Right forelimb (tissue), 1 donor: ENCODE measurements at places on chromosomes 4 and X.
A peak's percentile ranks its signal among the peaks of the same experiment; 100 is the strongest.

- DNase-seq, result no peak
Observed at GRCh38 chr4:121233982-121234381, 69.9 kb upstream of the TNIP3 start.

DNA sequence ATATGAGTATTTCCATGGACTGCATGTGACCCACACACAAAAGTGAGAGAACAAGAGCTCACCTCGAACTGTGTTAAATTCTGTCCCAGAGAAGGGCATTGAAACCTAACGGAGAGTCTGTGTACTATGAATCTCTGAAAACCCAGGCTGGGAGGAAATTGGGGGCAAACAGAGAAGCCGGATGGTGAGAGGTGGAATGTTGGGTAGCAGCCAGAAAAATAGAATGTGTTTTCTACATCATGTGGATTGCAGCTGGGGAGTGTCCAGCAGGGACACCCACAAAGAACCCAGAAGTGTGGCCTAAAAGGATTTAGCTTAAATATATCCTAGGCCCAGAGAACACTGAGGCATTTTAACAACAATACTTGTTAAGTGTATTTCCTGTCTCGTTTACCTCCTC, 38.6 kb downstream of the MND1 start:
- DNase-seq, result no peak

DNA sequence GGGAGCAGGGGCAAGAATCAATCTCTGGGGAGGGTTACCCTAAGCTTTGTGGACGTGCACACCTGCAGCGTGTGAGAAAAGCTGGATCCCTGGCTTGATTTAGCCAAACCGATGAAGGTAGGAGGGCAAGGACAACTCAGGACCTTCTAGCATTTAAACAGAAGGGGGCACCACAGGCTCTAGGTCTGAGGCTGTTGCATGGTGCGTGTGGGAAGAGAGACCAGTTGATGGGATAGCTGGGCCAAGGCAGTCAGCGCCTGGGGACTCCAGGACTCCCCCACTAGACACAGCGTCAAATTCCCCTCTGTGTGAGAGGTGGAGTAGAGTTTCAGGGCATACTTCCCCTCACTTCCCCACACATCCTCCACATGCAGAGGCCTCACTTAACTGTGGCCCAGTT, 4.3 kb downstream of the GABRQ start:
- DNase-seq, result no peak

DNA sequence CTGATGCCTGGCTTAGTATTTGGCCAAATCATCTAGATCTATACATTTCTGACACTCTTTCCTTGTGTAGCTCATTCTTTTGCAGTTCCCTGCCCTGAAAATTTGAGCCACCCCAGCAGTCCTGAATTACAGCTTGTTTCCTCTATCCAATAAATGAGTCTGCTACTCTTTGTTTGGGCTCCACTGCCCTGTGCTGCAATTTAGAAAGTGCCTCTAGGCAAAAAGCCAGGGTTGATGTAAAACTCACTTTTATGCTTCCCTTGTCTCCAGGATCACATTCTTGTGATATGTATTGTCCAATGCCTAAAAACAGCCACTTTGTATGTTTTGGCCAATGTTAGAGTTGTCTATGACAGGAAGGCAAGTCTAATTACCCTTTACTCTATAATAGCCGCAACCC, 101.7 kb upstream of the MAP3K15 start:
- no peak for DNase-seq

GRCh38 chrX:133364865-133365264, 50.4 kb downstream of the GPC4 start:
- DNase-seq, result no peak

DNA sequence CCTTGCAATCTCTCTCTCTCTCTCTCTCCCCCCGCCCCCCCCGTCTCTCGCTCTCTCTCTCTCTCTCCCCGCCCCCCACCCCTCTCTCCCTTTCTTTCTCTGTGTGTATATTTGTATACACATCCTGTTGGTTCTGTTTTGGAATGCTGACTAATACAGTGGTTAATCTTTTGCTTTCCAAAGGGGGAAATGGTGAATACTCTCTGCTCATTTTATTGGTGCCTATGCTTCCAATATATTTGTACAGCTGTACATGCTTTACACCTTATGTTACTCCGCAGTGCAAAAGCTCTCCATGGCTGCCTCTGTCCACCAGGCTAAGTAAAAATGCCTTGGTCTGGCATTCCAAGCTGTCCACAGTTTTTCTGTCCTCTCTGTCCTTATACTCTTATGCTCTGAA, 158.8 kb downstream of the RBMX2 start:
- DNase-seq, result no peak

- peak; percentile 60 for DNase-seq
Observed at GRCh38 chr4:99205153-99205979, 13.7 kb downstream of the ADH6 start.

DNA sequence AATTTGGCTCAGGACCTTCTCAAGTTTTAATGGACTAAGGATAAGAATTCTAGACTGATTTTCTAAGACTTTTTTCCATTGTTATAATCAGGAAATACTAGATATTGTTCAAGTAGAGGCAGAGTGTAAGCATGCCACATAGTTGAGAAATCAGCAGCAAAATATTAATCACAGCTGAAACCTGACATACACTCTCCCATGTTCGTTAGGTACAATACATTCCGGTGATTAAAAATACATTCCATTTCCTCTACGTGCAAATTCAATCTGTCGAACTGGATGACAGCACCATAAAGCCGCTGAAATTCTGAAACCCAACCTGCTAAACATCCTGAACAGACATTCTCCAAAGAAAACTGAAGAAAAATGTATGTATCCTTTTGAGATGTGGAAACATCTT, 587.6 kb upstream of the DIPK2B start:
- DNase-seq, result no peak

- no peak for DNase-seq
Observed at GRCh38 chr4:80387390-80388283, 52.1 kb downstream of the CFAP299 start.

GRCh38 chr4:1470393-1470670, 64.1 kb upstream of the NKX1-1 start:
- peak; percentile 15 for DNase-seq

- no peak for DNase-seq
Observed at GRCh38 chr4:102554482-102554881, 53.3 kb downstream of the NFKB1 start.

- DNase-seq, result no peak
Observed at GRCh38 chr4:102042871-102043802, 252.6 kb downstream of the BANK1 start.

DNA sequence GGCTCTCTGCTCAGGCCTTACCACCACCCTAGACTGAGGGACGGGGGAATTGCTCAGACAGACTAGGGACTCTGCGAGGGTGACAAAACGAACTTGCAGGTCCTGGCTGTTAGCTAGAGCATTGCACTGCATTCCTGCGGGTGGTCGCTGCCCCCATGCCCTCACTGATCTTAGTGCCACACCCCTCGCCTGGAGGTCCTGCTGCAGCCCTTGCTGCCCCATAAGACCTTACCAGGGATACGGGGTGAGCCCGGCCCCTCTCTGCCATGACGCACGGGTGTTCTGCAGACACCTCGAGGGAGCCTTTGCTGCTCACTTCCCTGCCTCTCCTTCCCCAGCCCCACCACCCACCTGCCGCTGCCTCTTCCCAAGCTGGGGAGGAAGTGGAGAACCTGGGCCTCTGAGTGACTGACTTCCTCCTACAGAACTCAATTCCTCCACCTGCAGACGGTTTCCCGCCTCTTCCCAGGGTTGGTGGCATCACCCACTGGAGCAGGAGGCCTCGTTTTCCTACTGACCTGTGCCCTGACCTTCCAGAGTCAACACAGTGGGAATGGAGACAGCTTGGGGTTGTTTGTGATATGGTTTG, 19.8 kb upstream of the TBC1D14 start:
- no peak for DNase-seq

- no peak for DNase-seq
Observed at GRCh38 chr4:12692815-12693214, 791.3 kb downstream of the RAB28 start.

GRCh38 chrX:40171513-40172400, 74.0 kb upstream of the BCOR start:
- DNase-seq, result peak; percentile 65

- no peak for DNase-seq
Observed at GRCh38 chrX:2299871-2300270, 200.9 kb downstream of the DHRSX start.

- no peak for DNase-seq
Observed at GRCh38 chrX:139862208-139862607, 70.6 kb downstream of the ATP11C start.

DNA sequence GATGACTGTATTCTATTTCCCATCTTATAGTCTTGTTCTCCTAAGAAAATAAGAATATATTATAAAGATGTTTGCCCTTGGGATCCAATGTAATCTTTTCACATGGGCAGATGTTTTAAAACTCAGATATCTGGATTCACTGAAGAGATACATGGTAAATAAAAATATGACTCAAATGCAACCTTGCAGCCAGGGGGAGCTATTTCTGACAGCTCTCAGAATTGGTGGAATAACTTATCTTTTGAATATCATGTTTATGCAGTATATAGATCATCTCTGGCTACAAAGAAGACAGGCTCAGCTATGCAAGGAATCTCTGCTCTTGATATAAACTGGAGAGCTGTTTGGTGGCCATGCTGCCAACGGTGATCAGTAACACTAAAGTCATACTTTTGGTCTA, 274.7 kb downstream of the GLUD2 start:
- DNase-seq, result no peak

DNA sequence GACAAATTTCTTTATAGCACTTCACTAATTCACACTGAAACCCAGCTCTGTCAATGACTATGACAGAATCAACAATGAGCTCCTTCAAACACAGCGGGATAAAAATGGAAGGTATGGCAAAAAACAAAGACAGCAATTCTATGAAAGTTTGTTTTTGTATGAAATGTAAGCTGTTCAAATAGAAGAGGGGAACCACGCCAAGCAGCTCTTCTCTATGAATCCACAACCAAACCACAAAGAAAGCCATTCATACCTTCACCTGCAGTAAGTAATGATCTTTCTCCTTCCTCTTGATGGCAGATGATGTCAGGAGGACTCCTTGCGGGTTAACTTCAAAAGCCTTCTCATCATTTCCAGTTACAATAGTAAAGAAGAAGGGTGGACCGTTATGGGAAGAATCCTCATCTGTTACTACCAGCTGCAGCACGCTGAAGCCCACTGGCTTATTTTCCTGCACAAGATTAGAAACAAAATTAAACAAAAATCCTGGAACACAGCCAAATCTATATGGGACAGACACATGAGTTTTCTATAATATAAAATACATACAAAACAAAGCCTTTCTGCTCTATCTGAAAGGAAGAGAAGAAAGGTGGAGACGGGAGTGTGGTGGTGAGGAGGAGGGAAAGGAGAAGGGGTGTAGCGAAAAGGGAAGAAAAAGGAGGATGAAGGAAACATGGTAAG, 48.9 kb upstream of the MTNR1A start:
- no peak for DNase-seq

GRCh38 chr4:108384544-108384943, 215.8 kb upstream of the LEF1 start:
- no peak for DNase-seq

GRCh38 chr4:183118585-183118984, 19.5 kb downstream of the WWC2 start:
- DNase-seq, result no peak

DNA sequence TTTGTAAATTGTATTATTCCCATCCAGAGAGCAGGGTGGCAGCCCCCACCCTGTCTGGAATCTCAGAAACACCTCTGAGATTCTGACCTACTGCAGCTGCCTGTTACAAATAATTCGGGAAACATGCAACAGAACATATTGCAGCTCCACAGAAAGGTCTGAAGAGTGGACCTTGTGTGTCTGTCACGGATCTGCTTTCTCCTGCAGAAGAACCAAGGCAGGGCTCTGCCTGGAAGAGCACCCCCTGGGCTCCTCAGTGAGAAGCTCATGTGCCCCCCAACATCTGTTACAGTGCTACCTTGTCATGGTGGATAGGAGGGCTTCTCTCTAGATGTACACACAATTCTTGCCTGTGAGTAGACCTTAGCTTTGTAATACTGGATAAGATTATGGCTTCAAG, 286.6 kb upstream of the GATB start:
- no peak for DNase-seq
